Upper lobe of right lung (tissue), 1 donor: ENCODE measurements at places on chromosomes 2 and 18. TPM values are rescaled to one million over a fixed set of nuclear protein-coding genes. Genes with fewer than 3 reads are reported as not detected.

Gene C1GALT1C1L
- total RNA-seq = 0.35 TPM

Gene NEU2
- total RNA-seq = not detected

Gene FAM210A
- total RNA-seq = 13.1 TPM

Gene FAM161A
- 1.5 TPM for total RNA-seq

Gene DNER
- 0.14 TPM for total RNA-seq

Gene SMYD1
- not detected for total RNA-seq

Gene CAPN14
- total RNA-seq = 0.26 TPM

DNA sequence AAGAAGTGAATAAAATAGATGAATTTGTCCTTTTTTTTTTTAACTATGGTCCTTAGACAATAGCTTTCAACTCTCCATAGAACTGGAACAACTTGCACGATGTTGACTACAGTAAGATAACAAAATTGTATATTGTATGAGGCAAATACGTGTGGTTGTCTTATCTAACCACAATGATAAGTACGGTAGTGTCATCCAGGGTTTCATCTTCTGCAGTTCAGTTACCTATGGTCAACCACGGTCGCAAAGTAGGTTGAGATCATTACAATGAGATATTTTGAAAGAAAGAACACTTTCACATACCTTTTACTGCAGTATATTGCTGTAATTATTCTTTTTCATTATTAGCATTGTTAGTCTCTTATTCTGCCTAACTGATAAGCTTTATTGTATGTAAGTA lies 295.2 kb downstream of the PARD3B start:
- H3K27ac ChIP-seq = no peak overlapping the region
- H3K27me3 ChIP-seq = no peaks in the 10 kb centered on the region
- no peak overlapping the region for H3K4me3 ChIP-seq
- no peaks in the 10 kb centered on the region for H3K36me3 ChIP-seq

DNA sequence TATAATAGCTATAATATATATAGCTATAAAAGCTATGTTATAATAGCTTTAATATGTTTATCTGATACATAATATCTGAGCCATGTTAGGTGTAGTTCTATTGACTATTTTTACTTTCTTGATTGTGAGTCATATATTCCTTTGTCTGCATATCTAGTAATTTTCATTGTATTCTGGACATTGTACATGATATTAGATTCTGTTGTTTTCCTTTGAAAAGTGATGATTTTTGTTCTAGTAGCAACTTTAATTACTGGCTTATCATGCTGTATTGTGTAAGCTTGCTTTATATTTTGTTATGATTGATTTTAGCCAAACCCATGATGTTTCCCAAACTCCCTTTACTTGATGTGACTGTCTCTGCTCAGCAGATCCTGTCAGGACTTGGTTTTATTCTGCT lies 125.7 kb upstream of the TCF4 start:
- no peak for DNase-seq
- H3K4me1 ChIP-seq = no peaks in the 10 kb centered on the region
- H3K4me3 ChIP-seq = no peak overlapping the region

- peaks cover 3% of the 10 kb centered on the region for H3K4me1 ChIP-seq
- no peak overlapping the region for H3K27ac ChIP-seq
- H3K36me3 ChIP-seq = no peaks in the 10 kb centered on the region
- DNase-seq = no peak
- H3K27me3 ChIP-seq = no peaks in the 10 kb centered on the region
These were observed 66.1 kb upstream of the DTNA start for GRCh38 chr18:34643989-34644388.

- H3K4me3 ChIP-seq = no peak overlapping the region
- peaks cover under 1% of the 10 kb centered on the region for H3K4me1 ChIP-seq
- no peaks in the 10 kb centered on the region for H3K27me3 ChIP-seq
- DNase-seq = no peak
These were observed 22.3 kb downstream of the INPP1 start for GRCh38 chr2:190365499-190366204.

GRCh38 chr2:1088192-1088860 lies 137.7 kb downstream of the SNTG2 start:
- H3K4me1 ChIP-seq = no peaks in the 10 kb centered on the region
- no peaks in the 10 kb centered on the region for H3K36me3 ChIP-seq
- no peak for DNase-seq
- H3K27me3 ChIP-seq = no peaks in the 10 kb centered on the region
- no peak overlapping the region for H3K4me3 ChIP-seq

DNA sequence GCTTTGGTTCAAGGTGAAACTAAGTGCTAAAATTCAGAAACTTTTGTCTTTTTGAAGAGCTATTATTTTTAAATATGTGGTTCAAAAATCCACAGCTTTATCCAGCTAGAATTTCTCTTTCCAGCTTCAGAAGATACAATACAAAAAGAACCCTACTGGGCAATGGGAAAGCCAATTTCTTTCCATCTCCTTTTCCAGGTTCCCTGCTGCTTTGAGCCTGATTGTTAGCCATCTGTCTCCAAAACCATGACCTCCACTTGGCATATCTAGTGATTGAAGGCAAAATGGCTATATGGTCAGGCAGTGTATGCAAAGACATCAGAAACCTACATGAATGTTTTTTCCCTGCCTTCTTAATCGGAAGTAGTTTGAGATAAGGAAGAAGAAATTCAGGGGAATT lies 134.1 kb downstream of the KCNH7 start:
- no peak for DNase-seq
- no peaks in the 10 kb centered on the region for H3K27me3 ChIP-seq
- H3K36me3 ChIP-seq = no peaks in the 10 kb centered on the region
- no peak overlapping the region for H3K4me3 ChIP-seq
- H3K27ac ChIP-seq = no peak overlapping the region

- peak; percentile 53 for DNase-seq
- H3K36me3 ChIP-seq = no peaks in the 10 kb centered on the region
- no peaks in the 10 kb centered on the region for H3K4me1 ChIP-seq
- no peak overlapping the region for H3K27ac ChIP-seq
- peaks cover 29% of the 10 kb centered on the region for H3K27me3 ChIP-seq
- no peak overlapping the region for H3K4me3 ChIP-seq
These were observed 4.0 kb downstream of the TEKT4 start for GRCh38 chr2:94875064-94875819.

- H3K27me3 ChIP-seq = peaks cover 88% of the 10 kb centered on the region
- H3K4me3 ChIP-seq = no peak overlapping the region
- H3K27ac ChIP-seq = no peak overlapping the region
- no peaks in the 10 kb centered on the region for H3K4me1 ChIP-seq
- no peaks in the 10 kb centered on the region for H3K36me3 ChIP-seq
These were observed 29.2 kb upstream of the ATP6V1B1 start for GRCh38 chr2:70906439-70907005.

GRCh38 chr18:1350931-1351450 lies 446.3 kb downstream of the ADCYAP1 start:
- no peaks in the 10 kb centered on the region for H3K4me1 ChIP-seq
- no peaks in the 10 kb centered on the region for H3K27me3 ChIP-seq
- no peak for DNase-seq
- no peak overlapping the region for H3K4me3 ChIP-seq
- H3K27ac ChIP-seq = no peak overlapping the region
- H3K36me3 ChIP-seq = no peaks in the 10 kb centered on the region

DNA sequence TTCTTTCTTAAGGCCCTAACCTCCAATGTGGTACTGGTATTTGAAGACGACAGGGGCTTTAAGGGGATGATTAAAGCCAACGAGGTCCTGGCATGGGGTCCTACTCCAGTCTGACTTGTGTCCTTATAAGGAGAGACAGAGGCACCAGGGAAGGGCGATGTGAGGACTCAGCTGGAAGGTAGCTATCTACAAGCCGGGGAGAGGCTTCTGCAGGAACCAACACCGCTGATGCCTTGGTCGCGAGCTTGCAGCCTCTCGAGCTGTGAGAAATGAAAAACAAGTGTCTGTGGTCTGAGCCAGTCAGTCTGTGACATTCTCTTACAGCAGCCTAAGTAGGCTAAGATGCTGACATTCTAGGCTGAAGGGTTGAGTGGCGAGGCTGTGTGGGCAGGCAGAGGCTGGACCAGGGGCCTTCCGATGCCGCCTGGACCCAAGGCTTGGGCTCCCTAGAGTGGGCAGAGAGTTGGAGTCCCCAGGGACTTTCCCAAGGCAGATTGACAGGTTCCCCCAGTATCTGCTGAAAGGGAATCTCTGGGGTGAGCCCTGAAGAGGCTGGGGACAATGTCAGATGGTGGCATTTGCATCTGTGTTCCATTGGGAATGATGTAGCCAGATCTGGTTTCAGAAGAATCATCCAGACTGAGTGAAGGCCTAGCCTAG lies 322.9 kb upstream of the HS6ST1 start:
- no peaks in the 10 kb centered on the region for H3K36me3 ChIP-seq
- peak; percentile 40 for DNase-seq
- no peaks in the 10 kb centered on the region for H3K27me3 ChIP-seq
- no peak overlapping the region for H3K27ac ChIP-seq
- H3K4me1 ChIP-seq = no peaks in the 10 kb centered on the region

DNA sequence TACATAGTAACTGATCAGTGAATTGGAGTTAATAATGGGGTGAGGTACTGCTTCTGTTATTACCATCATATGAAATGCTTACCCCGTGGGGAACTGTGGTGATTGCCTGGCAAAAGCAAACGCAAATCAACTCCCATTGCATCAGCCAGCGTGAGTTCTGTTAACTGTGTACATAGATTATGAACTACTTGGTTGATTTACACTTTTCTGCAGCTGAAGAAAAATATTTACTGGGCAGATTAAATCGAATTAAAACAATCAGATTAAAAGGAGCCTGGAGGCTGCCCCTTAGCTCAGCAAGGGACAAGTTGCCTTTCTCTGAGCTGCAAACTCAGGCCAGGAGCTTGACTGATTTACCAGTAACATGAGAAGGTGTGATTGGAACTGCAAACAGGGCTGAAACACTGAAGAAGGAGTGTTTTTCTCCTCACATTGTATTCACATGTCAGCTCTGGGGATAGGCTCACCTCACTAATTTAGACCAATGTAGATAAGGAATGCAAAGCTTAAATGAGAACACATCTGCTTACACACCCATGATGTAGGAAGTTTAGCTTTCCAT lies 220.1 kb downstream of the OSR1 start:
- H3K4me3 ChIP-seq = no peak overlapping the region
- no peak for DNase-seq
- H3K36me3 ChIP-seq = no peaks in the 10 kb centered on the region
- H3K27me3 ChIP-seq = no peaks in the 10 kb centered on the region
- H3K4me1 ChIP-seq = no peaks in the 10 kb centered on the region
- H3K27ac ChIP-seq = no peak overlapping the region

GRCh38 chr2:216344206-216344949 lies 27.9 kb downstream of the MARCHF4 start:
- no peak overlapping the region for H3K4me3 ChIP-seq
- DNase-seq = no peak
- no peak overlapping the region for H3K27ac ChIP-seq
- H3K4me1 ChIP-seq = peaks cover 10% of the 10 kb centered on the region
- no peaks in the 10 kb centered on the region for H3K27me3 ChIP-seq
- H3K36me3 ChIP-seq = no peaks in the 10 kb centered on the region

- peaks cover 85% of the 10 kb centered on the region for H3K4me1 ChIP-seq
- H3K4me3 ChIP-seq = no peak overlapping the region
- H3K36me3 ChIP-seq = peaks cover 35% of the 10 kb centered on the region
- no peaks in the 10 kb centered on the region for H3K27me3 ChIP-seq
These were observed 10.2 kb downstream of the SP3 start for GRCh38 chr2:173955004-173955403.

GRCh38 chr18:38948436-38948835 lies 1382.8 kb upstream of the CELF4 start:
- DNase-seq = no peak
- no peak overlapping the region for H3K4me3 ChIP-seq
- no peak overlapping the region for H3K27ac ChIP-seq

DNA sequence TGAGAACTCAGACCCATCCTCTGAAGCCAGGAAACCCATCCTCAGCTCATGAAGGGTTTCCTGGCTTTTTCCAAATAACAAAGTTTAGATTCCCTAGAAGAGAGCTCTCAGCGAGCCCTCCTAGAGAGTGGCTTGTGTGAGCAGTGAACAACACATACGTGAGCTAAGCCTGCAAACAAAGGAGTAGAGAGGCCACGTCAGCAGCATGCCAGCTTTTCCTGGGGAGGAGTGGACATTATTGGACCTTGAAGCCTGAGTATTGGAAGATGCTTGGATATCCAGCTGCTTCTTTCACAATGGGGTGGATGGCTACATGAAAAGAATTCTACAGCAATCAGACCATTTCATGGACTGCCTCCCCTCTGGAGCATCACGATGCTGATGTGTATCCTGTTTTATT lies 21.1 kb downstream of the KIF5C start:
- H3K27ac ChIP-seq = no peak overlapping the region
- DNase-seq = no peak
- peaks cover 20% of the 10 kb centered on the region for H3K27me3 ChIP-seq
- no peak overlapping the region for H3K4me3 ChIP-seq
- no peaks in the 10 kb centered on the region for H3K36me3 ChIP-seq
- no peaks in the 10 kb centered on the region for H3K4me1 ChIP-seq

DNA sequence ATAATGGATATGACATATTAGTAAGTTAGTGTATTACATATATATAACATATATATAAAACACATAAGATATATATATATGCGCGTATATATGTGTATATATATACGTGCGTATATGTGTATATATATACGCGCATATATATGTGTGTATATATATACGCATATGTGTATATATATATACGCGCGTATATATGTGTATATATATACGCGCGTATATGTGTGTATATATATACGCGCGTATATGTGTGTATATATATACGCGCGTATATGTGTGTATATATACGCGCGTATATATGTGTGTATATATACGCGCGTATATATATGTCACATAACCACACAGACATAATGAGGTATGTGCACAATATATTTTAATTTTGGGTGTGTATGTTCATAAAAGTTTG lies 327.8 kb downstream of the MEIS1 start:
- no peak overlapping the region for H3K27ac ChIP-seq
- H3K36me3 ChIP-seq = no peaks in the 10 kb centered on the region
- DNase-seq = no peak

DNA sequence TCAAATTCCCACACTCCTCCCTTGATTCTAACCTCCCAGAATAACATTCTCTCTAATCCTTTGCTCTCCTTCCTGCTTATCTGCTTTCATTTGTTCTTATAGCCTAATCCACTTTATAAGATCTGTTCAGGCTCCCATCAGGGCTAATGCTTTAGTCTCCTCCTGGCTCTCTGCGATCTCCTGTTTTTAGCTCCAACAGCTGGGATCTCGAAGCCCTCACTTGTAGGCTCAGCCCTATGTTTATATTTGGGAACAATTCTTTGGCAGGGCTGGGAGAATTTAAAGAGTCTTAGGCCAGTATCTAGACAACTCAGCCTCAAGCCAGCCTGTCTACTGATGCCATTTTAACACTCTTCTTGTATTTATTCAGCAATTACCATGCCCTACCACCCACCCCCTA lies 27.2 kb upstream of the RAPH1 start:
- no peaks in the 10 kb centered on the region for H3K27me3 ChIP-seq
- H3K36me3 ChIP-seq = no peaks in the 10 kb centered on the region
- no peak overlapping the region for H3K4me3 ChIP-seq
- peaks cover 4% of the 10 kb centered on the region for H3K4me1 ChIP-seq

- no peak overlapping the region for H3K4me3 ChIP-seq
- no peaks in the 10 kb centered on the region for H3K36me3 ChIP-seq
- no peaks in the 10 kb centered on the region for H3K4me1 ChIP-seq
- no peaks in the 10 kb centered on the region for H3K27me3 ChIP-seq
- DNase-seq = no peak
These were observed 440.5 kb downstream of the NUP35 start for GRCh38 chr2:183564726-183565125.
